A673 (cell line): ENCODE measurements at places on chromosomes 5 and 9.

- no peak for DNase-seq
Observed at GRCh38 chr9:83569326-83569725, 31.1 kb upstream of the FRMD3 start.

- DNase-seq, result no peak
Observed at GRCh38 chr5:35247648-35248034, 17.4 kb upstream of the PRLR start.

- DNase-seq, result no peak
Observed at GRCh38 chr5:160317434-160317833, 5.1 kb upstream of the CCNJL start.

GRCh38 chr9:4670591-4670990 lies 4.3 kb upstream of the SPATA6L start:
- no peak for DNase-seq

DNA sequence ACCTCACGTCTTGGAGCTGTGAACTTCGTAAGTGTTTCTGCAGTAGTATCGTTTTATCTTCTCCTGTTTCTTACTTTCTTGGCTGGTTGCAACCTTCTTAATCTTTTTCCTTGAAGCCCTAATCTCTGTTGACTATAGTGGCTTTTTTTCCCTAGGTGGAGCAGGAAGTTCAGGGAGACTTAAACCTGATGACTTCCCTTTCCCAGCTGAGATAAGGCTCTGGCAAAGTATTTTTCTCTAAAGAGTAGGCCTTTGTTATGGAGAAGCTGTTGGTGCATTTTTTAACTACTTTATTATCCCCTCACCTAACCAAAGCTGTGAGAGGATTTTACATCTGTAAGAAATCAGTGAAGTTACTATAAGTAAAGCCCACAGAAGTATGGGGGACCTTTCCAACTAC lies 723.1 kb upstream of the RIOK2 start:
- DNase-seq, result no peak

GRCh38 chr5:68438876-68439275 lies 223.3 kb downstream of the PIK3R1 start:
- no peak for DNase-seq

DNA sequence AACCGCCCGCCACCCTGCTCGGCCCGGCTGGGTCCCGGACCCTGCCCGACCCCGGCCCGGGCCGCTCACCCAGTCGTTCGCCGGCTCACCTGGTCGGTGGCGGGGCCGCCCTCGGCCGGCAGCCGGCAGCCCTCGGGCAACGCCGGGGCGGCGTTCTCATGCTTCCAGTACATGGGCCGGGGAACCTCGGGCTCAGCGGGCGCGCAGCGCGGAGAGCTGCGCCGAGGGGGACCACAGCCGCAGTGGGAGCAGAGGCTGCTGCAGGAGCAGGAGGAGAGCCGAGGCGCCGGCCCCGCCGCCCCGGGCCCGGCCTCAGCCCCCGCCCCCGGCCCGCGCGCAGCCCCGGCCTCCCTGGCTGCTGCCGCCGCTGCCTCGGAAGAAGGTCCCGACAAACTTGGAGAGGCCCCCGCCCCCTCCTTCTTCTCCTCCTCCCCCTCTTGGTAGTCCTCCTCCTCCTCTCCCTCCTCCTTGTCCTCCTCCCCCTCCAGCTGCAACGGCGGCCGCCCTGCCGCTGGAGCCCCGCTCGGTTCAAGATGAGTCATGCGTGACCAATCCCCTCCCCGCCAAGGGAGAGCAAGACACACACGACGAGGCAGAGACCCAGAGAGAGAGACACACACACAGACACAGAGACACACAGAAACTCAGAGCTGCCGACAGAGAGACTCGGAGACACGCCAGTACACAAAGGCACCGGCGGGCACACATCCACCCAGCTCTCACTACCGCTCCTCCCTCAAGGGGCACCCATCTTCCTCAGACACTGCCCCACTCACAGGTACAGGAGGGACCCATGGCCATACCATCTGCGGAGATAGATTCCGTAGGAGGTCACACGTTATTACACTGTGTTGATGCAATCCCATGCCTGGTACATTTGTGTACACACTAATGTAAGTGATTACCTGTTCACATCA lies at the start of gene LHX6:
Gene LHX6, minus strand, starts transcription at position 390 of the 917 bp plus-strand sequence. Its CDS starts 217 bp downstream, at position 173.
- no peak for DNase-seq

DNA sequence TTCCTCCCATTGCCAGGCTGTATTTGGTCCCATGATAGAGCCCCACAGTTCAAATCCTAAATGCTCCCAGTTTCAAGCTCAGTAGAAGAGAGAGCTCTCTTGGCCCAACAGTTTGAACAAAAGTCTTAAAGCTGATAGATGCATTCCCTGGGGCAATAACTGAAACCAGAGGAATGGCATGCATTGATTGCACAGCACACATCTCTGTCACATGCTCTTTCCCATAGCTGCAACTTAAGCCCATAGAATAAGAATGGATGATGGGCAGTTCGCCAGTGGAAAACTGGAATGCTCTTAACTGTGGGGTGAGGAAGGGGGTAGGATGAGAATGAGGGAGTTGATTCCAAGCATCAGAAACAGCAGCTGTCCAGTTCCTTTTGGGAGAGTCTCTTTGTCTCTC lies 1942.4 kb upstream of the WWC1 start:
- no peak for DNase-seq

DNA sequence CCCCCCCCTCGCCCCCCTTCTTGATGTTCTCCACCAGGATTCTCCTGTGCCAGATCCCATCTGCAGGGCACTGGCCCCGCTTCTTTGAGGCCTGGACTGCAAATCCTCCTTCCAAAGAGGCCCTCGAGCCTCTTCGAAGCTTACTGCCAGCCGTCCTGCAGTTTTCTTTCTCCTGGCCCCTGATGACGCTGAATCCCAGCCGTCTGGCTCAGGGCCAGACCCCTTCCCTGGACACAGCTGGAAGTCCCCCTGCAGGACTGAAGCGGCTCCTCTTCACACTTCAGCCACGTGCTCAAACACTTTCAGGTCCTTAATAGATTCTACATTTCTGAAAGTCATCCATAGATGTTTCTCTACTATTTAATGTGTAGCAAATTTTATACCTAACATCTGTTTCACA lies 121.5 kb downstream of the EHMT1 start:
- DNase-seq, result peak; percentile 79

DNA sequence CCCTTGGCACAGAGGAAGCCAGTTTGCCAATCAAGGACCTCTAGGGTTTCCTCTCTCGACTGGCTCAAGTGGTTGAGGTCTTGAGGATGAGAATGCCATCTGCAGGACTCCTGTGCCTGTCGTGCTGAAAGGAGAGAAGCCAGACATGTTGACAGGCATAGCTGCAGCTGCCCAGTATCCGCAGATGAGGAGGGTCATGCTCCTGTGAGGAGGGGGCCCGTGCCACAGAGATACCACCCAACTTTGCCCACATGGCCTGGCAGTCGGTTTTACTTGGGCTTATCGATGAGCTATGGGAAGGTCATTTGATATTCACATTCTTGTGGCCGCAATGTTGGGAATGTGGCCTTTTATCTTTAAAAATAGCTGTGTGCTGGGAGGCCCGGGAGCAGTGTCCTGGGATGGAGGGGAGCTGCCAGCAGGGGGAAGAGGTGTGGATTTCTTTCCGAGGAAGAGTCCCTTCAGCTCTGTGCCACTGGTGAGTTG lies 17.4 kb downstream of the FRMPD1 start:
- no peak for DNase-seq

DNA sequence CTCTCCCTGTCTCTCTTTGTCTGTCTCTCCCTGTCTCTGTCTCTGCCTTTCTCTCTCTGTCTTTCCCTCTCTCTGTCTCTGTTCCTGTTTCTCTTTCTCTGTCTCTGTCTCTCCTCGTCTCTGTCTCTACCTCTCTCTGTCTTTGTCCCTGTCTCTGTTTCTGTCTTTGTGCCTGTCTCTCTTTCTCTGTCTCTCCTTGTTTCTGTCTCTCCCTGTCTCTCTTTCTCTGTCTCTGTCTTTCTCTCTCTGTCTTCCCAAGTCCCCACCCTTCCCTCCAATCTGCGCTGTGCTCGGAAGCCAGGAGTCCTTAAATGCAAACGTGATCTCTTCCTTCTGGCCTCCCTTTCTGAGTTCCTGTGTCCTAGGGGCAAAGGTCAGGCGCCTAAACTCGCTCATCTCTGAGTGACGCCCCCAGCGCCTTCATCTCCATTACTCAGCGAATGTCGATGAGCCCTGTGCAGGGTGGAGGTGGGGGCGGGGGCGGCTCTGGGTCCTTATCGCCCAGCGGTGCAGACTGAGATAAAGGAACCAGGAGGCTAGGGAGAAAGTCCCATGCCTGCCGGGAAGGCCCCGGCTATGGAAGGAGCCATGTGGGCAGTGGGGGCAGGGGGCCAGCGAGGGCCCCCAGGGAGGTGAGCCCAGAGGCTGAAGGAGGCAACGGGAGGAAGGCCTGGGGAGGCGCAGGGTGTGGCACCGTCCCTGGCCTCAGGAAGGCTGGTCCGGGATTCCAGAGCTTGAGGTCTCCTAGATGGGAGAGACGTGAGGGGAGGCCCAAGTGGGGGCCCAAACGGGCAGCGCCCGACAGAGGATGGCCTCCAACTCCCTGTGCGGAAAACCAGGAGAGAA lies 1.5 kb upstream of the SLC6A19 start:
- DNase-seq, result no peak

DNA sequence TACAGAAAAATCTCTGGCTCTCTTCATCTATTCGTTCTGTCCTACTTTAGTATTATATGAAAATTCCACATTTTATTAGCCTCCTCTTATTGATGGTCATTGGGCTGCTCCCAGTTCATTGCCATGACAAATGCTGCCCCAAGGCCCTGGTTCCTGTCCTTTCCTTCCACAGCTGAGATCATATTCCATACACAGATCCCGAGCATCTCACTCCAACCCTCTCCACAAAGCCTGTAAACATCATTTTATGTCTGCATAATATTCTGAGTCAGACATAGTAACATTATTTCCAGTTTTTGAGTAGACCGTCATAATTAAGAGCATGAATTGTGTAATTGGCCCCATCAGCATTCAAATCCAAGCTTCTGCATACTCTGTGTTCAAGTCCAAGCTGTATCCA lies 86.3 kb downstream of the MVB12B start:
- DNase-seq, result no peak
